ENCODE measurements at places on chromosomes 3 and 15.

- DNase-seq, result no peak
Measured at GRCh38 chr3:24687671-24688070, 193.0 kb upstream of the THRB start.

DNA sequence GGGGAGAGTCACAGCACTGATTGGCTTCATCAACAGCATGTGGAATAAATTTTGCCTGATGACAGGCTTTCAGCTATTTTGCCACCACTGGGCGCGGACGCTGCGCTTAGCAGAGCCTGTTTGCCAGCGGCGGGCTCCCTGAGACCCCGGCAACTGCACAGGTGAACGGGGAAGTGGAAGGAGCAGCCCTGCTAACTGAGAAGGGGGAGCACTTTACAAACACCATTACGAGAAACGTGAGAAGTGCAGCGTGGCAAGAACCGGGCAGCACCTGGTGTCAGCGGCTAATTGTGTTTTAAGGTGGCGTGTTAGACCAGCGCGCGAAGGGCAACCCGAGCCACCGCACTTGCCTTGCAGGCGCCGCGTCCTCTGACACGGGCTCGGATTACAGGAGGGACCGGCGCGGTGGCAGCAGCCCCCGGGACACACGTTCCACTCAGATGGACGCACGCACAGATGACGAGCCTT lies 307.8 kb upstream of the ARRDC4 start:
- DNase-seq, result no peak

DNA sequence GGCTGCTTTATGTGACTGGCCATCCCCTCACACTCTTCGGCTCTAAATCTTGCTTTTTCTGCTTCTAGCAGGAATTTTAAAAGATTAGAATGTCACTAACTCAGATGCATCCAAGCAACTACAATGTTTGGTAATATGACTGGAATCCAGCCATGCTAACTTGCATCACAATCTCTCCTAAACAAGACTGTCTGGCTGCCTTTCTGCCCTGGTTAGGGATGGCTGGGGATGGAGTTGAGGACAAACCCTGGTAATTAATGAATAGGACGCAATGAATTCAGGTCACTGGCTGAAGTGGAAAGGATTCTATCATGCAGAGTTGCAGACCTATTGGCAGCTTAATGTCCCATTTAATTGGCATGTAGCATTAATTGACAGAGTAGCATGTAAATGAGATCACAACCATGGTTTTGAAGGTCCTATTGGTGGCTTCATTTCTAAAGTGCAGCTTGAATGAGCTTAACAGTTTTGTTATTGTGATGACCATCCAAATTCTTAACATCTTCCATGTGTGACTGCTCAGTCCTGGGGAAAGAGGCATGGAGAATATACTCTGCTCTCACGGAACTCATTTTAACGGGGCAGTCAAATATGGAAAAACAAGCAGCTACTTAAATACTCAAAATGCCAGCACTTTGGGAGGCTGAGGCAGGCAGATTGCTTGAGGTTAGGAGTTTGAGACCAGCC lies 21.7 kb downstream of the NMNAT3 start:
- no peak for DNase-seq

DNA sequence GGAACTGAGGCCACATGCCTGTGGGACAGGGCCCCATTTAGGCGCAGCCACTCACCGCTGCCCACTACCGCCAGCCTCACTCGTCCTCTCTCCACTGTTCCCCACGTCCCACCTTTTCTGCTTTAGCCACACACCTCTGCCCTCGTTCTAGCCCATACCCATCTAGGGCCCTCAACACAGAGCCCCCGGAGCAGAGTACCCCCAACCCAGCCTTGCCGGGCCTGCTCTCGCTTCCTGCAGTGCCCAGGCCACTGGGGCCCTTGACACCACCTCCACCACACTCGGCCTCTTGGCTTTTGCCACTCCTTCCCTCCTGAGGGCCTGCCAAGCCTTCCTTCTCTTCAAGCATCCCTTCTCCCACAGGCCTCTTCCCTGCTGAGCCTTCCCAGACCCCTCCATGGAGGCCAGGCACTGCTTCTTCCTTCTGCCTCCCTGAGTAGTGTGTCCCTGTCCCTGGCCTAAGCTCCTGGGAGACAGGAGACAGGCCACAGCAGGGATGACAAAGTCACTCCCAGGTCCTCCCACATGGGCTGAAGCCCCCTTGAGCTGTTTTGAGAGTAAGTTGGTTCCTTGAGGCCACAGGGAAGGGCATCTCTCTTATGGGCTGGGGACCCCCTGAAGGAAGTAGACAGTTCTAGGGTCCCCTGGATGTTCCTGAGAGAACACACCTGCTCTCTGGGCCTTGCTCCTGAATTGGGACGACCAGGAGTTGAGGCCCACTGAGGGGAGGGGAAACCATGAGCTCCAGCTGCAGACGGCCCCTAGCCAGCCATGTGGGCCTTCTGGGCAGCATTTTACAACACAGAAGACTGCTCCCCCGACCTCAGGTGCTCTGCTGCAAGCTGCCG lies 4.4 kb downstream of the PRSS50 start:
- DNase-seq, result no peak

GRCh38 chr15:50163719-50164410 lies 18.1 kb upstream of the SLC27A2 start:
- no peak for DNase-seq

DNA sequence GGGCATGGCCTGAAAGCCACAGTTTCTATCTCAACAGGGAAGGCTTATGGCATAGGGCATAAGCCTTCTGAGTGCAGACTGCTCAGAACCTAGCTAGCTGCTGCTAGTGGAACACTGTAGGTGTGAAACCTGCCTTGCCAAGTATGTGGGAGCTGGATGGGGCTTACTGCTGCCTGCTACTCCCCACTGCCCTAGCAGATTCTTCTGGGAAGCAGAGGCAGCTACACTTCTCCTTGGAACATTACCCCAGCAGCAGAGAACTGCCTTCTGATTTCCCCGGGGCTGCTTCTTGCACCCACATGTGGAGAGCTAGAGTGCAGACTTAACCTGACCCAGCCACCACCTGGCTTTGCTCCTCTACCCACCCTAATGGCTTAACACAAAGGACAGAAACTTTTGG lies 215.7 kb downstream of the POLQ start:
- DNase-seq, result no peak

DNA sequence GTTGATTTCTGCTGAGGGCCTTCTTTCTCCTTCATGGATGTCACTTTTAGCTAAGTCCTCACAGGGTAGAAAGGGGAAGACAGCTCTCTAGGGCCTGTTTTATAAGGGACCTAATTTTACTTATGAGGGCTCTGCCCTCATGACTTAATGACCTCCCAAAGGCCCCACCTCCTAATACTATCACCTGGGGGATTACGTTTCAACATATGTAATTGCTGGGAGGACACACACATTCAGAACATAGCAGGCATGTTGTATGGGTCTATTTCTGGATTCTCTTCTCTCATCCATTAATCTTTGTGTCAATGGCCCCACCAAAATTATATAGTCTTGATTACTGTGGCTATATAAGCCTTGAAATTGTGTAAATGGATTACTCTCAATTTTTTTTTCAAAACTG lies 255.0 kb downstream of the CLSTN2 start:
- no peak for DNase-seq

- no peak for DNase-seq
Measured at GRCh38 chr3:69866988-69867720, 127.9 kb downstream of the MITF start.

- DNase-seq, result no peak
Measured at GRCh38 chr3:45841420-45841756, 531 bp downstream of the LZTFL1 start.

DNA sequence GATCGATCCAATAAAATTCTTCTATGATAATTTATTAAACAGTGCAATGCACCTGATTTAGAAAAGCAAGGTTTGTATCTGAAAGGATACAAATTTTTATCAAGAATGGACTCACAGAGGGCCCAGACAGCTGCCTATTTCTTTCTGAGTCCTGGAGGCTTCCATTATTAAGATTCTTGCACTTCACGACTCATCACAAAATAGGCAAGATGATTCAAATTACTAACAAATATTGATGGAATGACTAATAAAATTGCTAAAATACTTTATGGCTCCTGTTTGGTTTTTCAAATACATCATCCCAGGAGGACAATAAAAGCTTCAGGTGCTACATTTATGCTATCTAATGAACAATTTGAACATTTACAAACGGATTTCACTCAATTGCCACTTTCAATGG lies 483.0 kb upstream of the AGTR1 start:
- no peak for DNase-seq

DNA sequence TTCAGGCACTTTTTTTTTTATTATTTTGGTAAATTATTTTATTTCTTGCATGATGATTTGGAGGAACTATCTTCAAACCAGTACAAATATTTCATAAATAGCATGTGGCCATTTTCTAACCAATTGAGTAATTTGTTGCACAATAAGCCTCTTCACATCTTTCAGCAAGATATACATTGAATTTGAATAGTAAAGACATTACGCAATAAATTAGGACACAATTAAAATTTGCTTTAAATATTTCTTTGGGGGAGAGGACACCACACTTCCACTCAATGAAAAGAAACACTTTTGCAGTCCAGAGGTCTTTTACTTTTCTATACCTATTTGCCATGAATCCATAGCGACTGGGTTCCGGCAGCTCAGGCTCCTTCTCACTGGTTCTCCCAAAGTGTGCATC lies 762.6 kb upstream of the GOLIM4 start:
- no peak for DNase-seq

DNA sequence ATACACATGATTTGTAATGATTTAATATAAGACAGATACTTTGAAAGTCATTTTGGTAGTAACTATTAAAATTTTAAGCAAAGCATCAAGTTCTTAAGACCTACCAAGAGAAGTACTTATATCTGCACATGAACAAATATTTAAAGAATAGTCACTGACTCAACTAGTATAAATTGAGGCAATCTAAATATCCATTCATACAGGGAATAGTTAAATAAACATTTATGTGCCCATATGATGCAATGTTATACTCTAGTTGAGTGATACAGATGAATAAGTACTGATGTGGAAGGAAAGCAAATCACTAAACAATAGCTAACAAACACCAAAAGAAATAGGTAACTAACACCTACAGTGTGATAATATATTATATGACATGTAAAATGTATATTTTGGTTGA lies 527.7 kb downstream of the EPHA3 start:
- DNase-seq, result no peak

DNA sequence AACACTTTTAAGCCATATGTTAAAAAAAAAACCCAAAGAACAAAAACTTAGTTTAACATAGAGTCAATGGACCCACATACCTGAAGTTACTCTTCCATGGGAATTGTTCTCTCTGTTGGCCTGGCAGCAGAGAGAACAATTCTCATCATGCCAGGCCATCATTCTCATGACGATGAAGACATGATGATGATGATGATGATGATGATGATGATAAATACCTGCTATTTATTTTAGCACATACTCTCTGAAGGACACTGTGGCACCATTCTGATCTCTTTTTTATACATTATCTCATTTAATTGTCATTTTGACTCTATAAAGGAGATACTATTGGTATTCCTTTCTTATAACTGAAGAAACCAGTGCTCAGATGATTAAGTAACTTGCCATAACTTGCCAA lies 366.9 kb downstream of the MFSD1 start:
- no peak for DNase-seq

- no peak for DNase-seq
Measured at GRCh38 chr3:151434151-151434890, 26.5 kb downstream of the IGSF10 start.

DNA sequence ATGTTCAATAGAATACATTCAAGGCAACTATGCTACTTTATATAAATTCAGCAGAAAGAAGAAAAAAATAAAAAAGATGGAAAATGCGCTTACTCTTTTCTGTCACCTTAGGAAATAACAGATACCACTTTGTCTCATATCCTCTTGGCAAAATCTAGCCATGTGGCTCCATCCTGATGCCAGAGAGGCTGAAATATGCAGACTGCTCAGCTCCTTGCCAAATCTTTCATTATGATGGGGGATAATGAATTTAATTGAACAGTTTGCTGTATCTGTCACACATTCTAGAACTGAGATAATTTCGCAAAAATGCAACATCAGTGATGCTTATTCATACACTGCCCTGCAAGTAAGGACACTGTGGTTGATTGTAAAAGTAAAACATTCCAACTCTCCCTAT lies 1081.5 kb downstream of the PLOD2 start:
- no peak for DNase-seq

All from stimulated activated CD4-positive, alpha-beta T cell treated with anti-CD3 and anti-CD28 coated beads, Interleukin-15, amount 100 ng/mL, for 1 hour (primary cell).